ENCODE measurements at places on chromosomes 2 and 18.

DNA sequence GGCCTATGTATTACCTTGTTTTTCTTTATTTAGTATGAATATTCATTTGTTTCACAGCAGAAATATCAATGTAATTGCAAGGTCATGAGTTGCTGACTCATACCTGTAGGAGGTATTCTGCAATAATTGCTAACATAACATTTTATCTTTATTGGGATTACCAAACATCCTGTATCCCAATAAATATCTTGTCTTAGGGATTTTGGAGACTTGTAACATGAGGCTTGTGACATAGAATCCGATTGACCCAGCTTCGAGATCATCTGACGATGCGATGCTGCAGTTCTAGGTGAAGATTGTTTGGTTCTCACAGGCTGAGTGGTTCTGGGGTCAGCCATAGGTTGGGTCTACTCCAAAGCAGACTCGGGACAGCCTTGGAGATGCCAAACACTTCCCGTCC lies 133.4 kb upstream of the RND3 start:
- no peak for DNase-seq

DNA sequence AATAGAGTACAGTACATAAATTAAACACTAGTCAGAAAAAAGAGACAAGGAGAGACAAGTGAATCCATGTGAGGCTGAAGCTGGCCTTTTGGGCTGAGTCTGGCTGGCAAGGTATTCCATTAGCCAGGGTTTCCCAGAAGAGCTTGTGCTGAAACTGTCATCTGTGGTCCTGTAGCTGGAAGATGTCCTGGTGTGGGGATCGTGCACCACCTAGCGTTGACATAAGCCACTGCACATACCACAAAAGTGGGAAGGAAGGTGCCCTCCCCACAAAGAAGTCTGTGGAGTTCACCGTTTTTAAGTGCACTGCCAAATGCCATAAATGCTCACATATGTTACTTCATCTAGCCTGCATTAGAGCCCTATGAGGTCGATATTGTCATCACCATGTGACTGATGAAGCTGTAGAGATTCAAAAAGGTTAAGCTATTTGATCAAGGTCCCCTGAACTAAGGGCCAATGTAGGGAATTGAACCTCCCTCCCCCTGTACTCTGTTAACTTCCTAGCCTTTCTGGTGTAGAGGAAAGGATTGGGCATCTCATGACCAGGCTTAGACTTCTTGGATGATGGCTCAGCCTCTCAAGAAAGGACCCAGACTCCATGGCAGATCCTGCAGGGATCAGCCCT lies 31.9 kb upstream of the GALNT14 start:
- DNase-seq: peak; percentile 17

GRCh38 chr2:157336137-157337010 lies 10.8 kb upstream of the ERMN start:
- no peak for DNase-seq

GRCh38 chr2:34492561-34493455 lies 893.7 kb upstream of the FAM98A start:
- no peak for DNase-seq

DNA sequence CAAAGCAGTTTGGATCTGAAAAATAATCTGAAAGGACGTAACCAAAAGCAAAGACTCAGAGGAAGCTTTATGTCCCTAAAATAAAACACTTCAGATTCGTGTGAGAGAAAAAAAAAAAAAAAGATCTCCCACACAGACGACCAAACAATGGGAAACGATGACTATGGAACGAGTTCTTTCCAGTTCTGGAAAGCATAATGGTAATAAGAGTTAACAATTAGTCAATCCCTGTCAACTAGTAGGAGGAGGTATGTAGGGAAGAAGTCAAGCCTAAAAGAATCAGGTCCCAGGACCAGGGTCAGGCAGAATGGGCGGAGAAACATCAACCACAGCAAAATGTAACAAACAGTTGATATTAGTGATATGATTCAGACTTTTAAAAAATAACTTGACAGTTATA lies 170.3 kb upstream of the SETBP1 start:
- no peak for DNase-seq

DNA sequence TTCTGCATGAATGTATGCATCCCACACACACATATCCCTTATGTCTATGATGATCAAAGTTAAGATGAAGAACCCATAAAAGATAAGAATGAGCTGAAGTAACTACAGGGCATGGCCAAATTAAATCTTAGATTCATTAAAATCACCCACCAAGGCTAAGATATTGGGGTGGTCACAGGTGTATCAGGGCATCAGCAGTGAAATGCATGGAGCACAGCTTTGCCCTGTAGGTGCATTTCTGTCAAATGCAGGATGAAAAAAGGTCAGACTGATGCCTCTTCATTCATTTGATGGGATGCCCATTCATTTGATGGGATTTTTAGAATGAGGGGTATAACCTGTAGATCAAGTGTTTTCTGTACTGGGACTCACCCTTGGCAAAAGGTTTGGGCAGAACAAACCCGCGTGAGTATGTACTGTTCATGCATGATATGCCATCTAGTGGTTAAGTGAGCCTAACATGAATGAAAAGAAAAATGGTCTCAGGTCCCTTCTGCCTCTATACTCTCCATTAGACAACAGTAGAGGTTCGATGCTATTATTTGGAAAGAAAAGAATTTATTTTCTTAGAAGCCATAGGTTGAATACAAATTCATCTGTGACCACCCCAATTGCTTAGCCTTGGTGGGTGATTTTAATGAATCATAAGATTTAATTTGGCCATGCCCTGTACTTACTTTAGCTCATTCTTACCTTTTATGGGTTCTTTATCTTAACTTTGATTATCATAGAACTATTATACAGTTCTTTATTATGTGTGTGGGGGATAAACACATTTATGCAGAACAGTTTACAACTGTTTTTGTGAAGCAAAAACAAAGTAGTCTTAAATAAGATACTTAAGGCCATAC lies 43.2 kb upstream of the NOSTRIN start:
- no peak for DNase-seq

GRCh38 chr18:36762074-36762473 lies 66.7 kb downstream of the TPGS2 start:
- DNase-seq: no peak

DNA sequence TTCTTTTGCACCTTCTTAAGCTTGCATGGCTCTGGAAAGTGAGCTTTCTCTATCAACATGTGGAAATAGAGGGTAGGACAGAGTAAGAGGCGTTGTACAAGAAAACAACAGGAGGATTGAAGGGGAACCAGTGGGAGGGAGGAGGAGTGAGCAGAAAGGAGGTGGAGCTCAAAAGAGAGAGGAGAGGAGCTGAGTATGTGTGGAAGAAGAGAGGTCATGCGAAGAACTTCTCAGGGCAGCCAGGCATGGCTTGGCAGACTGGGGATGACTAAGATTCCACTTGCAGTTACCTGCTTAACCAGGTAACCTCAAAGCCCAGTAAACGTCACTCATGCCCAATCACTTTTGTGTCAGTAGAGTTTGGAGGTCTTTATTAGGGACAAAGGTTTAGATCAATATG lies 105.1 kb downstream of the BCL2L11 start:
- DNase-seq: no peak
